Cortex of kidney (tissue), 1 donor: ENCODE measurements at places on chromosomes 16 and 17.

GRCh38 chr16:56625943-56626654 lies 518 bp downstream of the MT1E start:
- no peak for DNase-seq

GRCh38 chr16:78194948-78195347 lies 95.5 kb downstream of the WWOX start:
- no peak for DNase-seq

DNA sequence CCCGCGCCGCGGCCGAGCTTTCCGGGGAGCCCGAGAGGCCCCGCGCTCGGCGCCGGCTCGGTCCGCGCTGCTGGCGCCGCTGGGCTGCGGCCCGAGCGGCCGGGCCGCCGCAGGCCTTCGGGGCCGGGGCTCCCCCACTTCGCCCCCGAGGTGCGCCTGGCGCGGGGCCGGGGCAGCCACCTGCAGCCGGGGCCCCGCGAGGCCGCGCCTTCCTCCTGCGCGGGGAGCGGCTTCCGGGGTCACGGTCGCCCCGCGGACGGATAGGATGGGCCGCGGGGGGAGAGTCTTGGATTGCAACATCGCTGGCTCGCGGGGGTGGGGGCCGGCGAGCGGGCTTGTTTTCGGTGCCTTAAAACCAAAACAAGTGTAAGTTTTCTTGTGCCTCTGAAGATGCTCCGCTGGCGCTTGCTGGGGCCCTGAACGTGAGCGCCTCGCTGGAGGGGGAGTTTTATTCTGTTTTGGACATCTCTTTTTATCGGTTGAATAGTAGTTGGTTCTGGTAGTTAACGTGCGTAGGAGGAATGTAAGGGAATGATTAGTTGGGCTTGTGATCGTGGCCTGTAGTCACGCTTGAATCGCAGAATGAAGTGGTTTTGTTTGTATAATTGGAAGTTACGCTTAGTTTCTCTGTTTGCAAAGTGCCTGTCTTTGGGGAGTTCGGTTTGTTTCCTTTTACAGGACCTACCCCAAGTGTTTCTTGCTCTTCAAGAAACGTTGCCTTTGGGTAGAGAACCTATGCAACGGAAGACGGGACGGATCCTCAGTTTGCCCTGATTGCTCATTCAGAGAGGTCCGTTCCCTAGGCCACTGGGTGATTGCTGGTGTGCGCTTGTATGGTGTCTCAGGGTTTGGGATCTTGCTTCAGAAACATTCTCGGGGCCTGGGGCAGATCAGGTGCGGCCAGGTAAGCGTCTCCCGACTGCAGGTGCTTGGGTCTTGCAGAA lies 724 bp downstream of the UBE2I start:
- no peak for DNase-seq

GRCh38 chr17:79623786-79624717 lies 13.2 kb upstream of the RBFOX3 start:
- no peak for DNase-seq

DNA sequence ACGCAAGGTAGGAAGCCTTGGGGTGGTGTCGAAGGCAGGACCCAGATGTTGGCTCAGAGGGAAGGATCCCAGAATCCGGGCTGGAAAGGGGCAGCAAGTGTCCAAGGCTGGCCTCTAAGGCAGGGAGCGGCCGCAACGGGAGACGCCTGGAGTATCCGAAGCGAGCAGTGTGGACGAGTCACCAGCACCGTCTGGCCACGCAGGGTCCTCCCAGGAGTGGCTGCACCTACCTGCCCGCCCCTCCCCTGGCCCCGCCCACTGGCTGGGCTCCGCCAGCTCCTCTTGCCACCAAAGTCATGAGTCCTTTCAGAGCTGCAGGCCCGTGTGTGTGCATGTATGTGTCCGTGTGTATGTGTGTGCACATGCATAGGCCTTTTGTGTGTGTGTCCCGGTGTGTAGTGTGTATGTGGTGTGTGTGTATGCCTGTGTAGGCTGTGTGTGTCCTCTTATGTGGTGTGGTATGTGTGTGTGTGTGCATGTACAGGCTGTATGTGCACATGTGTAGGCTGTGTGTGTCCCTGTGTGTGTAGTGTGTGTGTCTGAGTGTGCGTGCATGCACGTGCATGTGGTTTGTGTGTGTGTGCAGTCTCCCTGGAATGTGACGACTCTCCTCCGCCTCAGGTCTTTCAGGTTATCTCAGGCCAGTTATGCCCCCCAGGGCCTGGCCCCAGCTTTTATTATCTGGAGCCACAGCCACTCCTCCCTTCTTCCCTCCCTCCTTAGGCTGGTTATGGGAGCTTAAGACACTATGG lies at the start of gene PRSS8:
TSS of gene PRSS8 (minus strand) at position 193 of the 752 bp plus-strand sequence. CDS start 229 bp downstream, outside the sequence.
- no peak for DNase-seq

GRCh38 chr17:41812381-41813151 lies at the start of gene FKBP10:
TSS of gene FKBP10 (plus strand) at chr17:41813004. CDS start at chr17:41813035, 31 bp downstream.
- DNase-seq, result no peak

DNA sequence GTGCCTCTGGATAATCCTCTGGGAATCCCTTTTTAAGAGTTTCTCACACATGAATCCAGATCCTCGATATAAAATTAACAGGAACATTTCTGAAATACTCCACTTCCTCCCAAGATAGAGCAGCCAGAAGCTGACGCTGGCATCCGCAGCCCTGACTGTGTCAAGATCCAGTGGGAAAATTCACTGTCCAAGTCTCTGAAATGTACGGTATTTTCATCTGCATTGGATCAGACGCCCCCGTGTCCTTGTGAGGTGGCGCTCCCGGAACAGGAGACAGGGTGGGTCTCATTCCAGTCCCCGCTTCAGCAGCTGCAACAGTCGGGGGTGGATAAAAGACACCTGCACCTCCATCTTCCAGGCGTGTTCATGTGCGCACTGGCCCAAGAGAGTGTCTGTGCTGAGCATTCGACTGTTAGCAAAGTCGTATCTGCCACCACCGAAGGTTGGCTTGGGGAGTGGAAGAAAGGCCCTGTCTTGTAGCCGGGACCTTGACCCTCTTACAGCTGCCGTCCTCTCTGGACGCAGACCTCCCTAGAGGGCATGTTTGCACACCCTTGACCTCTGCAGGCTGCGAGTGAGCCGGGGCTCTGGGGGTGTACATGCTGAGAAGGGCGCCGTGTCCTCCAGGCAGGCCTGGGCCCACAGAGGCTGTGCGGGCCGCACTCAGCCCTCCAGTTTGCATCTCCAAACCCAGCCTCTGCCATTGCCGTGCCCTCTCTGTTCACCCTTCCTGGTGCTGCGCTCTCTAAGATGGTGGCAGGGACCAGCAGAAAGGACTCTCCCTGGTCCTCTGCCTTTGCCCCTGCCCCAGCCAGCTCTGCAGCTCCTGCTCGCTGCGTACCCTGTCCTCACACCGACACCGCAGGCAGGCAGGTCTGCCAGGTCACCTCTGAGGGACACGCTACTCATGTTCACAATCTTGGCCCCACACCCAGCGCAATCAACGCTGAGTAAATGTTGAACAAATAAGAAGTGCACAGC lies 72.0 kb upstream of the CHMP6 start:
- no peak for DNase-seq

DNA sequence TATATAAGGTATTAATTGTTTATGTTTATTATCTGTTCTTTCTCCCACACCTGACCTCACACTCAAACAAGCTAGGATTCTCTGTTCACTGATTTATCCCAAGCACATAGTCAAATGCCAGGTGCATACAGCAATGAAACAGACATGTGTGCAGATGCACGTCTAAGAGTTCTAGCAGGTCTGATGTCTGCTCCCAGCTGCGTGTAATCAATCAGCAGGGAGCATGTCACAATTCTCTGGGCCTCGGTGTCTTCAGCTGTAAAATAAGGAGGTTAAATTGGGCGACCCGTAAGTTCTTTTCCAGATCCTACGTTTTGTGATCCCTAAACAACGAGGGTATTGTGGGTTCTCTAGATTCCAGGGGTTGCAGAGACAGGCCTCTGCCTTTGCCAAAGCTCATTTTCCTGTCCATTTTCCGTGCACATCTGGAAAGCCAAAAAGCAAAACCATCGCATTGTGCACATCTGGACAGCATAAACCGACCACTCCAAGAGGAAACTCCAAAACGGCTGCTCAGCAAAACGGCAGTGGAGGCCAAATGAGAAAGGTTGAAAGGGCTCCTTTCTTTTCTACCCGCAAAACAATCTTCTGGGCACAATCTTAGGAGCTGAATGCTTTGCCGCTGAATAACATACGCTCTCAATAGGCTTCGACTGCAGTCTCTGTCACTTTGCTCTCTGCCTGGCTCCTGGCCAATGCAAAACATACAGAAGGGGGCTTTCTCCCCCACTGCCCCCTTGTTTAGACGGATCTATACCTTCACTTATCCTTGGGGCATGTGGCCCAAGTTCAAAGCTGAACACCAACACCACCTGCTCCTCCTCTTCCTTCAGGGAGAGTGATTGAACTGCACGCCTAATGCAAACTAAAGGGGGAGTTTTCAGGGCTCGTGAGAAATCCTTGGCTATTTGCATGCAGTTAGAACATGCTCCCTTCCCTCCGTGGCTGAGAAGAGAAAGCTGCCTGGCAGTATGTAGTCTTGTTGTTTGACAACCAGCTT lies 426.3 kb downstream of the SLC39A11 start:
- DNase-seq, result no peak

GRCh38 chr17:7833795-7834541 lies at the start of gene KDM6B:
TSS of gene KDM6B (plus strand) at chr17:7834217. CDS start at chr17:7845555, 11,338 bp downstream.
- DNase-seq, result peak; percentile 76

- no peak for DNase-seq
Observed at GRCh38 chr17:20968913-20969616, 73.7 kb downstream of the USP22 start.

DNA sequence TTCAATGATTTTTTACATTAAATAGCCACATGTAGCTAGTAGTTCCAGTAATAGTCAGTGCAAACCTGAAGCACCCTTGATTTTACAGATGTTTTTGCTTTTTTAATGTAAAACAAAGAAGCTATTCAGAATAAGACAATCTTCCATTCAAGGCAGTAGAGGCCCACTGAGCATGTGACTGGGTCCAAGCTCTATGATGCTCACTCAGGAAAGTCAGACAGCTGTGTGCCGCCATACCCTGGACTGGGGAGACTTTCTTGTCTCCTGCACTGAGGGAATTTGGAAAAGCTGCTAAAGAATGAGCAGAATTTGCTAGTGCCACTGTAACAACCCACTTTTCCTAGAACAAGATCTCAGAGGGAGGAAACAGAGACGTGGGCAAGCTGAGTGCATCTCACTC lies 11.5 kb downstream of the CENPN start:
- DNase-seq, result no peak

GRCh38 chr17:82859431-82860403 lies 19.9 kb upstream of the ZNF750 start:
- no peak for DNase-seq

DNA sequence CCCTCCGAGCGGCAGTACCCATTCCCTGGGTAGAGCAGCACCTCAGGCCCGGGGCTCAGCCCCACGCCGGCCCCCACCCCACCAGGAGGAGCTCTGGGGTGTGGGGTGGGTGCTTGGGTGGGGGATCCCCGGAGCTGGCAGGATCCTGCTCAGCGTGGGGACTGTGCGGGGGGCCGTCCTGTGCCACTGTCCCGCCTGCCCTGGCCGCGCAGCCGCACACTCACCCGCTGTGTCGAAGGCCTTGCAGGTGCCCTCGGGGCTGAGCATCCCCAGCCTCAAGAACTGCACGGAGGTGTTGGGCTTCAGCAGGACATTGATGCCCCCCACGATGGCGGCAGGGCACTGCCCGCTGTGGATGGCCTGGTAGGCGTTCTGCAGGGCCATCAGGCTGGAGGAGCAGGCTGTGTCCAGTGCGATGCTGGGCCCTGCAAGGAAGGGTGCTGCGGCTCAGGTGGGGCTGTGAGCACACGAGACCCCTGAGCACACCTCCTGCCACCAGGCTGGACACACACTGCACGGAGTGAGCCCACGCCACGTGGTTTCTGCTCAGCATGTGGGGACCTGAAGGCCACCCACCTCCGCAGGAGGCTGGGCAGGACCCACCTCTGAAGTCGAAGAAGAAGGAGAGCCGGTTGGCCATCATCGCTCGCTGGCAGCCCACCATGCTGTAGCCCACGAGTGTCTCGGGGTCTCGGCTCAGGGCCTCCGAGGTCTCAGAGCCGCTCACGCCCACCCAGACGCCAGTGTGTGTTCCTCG lies 4.9 kb downstream of the FASN start:
- no peak for DNase-seq

GRCh38 chr16:49016461-49016860 lies 265.2 kb downstream of the CBLN1 start:
- DNase-seq, result no peak

DNA sequence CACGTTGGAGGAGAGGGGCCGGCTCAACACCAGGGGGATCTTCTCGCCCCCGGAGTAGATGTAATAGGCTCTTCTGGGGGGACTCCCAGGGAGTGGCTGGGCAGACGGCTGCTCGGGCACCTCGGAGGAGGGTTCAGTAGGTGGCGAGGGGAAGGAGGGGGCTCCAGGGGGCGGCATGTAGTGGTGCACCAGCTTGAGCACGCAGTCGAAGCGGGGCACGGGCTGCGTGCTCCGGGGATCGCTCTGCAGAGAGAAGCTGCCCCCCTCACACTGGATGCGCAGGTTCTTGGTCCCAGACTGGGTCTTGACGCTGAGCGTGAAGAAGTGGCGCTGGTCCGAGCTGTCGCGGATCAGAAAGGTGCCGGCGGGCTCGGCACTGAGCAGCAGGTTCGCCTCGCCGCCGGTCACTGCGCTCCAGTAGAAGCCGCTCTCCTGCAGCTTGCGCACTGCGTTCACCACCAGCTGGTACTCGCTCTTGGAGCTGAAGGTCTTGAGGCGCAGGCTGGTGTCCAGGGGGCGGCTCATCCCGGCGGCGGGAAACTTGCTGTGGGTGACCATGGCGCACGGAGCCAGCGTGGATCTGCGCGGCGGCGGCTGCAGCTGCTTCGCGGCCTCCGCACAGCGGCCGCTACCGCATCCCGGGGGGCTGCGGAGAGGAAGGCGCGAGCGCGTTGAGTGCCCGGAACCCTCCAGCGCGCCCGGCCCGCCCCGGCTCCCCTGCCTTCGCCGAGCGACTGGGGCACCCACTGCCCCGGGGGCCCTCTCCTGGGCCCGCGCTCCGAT lies 1.1 kb downstream of the SOCS3 start:
- no peak for DNase-seq

DNA sequence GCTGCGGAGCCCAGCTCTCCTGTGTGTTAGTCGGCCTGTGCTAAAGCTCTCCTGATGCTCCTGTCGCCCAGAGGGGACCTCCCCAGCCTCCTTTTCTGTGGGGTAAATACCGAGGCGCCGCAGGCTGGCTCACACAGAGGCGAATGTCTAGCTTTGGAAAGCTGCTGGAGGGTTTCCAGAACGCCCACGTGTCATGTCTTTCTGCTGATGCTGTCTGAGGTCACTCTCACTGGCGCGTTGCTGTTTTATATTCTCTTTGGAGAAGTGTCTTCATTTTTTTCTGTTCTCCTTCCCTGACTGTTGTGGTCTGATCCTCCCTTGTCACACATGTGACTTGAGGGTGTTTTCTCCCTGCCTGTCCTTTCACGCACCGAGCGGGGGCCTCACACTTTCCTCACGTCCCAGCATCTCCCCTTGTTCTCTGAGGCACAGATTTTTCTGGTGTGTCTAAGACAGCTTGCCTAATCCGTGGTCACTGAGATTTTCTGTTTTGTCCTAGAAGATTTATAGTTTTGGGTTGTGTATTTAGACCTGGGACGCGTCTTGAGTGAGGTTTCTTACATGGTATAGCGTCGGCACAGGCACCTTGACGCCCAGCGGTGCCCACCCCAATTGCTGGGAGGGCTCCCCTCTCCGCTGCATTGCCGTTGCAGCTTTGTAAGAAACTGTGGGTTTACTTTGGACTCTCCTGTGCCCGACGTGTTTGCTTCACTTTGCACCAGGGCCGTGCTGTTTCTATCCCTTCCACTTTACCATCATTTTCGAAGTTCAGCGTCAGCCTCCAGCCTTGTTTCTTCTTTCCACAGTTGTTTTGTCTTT lies 92.1 kb upstream of the ZNF750 start:
- no peak for DNase-seq

GRCh38 chr17:36149296-36149820 lies 27.1 kb downstream of the TBC1D3B start:
- no peak for DNase-seq

GRCh38 chr17:19494961-19495806 lies 38.5 kb upstream of the SLC47A1 start:
- no peak for DNase-seq
